ENCODE measurements at places on chromosomes 6 and 20. TPM values are rescaled to one million over a fixed set of nuclear protein-coding genes. Genes with fewer than 3 reads are reported as not detected.
A peak's percentile ranks its signal among the peaks of the same experiment; 100 is the strongest.

The CD24 gene
- 0.65 TPM for total RNA-seq

The C2 gene
- 1.6 TPM for total RNA-seq

The PAK5 gene
- not detected for total RNA-seq

The PTGIS gene
- total RNA-seq = 40.6 TPM

The CAP2 gene
- not detected for total RNA-seq

The LPA gene
- not detected for total RNA-seq

The GPX5 gene
- not detected for total RNA-seq

The RCAN2 gene
- total RNA-seq = 0.44 TPM

DNA sequence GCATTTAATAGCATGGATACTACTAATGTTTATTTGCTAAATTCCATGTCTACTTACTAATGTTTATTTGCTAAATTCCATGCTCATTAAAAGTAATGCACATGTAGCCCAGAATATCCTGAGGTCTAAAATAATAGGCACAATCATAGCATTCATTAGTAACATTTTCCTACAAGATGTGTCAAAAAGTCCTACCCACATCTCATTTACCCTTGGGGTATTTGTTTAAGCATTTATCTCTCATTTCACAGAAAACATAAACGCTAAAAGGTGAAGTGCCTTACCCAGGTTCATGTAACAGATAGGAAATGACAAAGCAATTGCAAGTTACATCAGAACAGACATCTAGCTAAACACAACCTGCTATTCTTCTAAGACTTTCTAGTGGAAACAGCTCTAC, 457.1 kb downstream of the HACE1 start:
- no peak for DNase-seq

DNA sequence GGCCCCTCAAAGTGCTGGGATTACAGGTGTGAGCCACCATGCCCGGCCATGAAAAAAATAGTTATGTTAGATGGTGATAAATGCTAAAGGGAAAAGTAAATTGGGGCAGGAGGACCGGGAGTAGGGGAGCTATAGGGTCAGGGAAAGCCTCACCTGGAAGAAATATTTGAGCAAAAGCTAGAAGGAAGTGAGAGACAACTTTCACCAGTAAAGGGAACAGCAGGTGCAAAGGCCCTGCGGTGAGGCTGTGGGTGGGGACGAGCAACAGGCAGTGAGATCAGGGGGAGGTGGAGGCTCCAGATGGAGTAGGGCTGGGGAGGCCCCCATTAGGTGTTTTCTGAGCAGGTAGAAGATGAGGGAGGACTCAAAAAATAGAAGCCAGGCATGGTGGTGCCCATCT, 16.0 kb downstream of the BCAS4 start:
- no peak for DNase-seq

DNA sequence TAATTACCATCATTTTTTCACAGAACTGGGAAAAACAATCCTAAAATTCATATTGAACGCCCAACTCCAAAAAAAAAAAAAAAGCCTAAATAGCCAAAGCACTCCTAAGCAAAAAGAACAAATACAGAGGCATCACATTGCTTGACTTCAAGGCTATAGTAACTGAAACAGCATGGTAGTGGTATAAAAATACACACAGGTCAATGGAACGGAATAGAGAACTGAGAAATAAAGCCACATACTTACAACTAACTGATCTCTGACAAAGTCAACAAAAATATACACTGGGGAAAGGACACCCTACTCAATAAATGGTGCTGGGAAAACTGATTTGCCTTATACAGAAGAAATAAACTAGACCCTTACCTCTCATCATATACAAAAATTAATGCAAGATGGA, 89.6 kb downstream of the MRAP2 start:
- DNase-seq = no peak

DNA sequence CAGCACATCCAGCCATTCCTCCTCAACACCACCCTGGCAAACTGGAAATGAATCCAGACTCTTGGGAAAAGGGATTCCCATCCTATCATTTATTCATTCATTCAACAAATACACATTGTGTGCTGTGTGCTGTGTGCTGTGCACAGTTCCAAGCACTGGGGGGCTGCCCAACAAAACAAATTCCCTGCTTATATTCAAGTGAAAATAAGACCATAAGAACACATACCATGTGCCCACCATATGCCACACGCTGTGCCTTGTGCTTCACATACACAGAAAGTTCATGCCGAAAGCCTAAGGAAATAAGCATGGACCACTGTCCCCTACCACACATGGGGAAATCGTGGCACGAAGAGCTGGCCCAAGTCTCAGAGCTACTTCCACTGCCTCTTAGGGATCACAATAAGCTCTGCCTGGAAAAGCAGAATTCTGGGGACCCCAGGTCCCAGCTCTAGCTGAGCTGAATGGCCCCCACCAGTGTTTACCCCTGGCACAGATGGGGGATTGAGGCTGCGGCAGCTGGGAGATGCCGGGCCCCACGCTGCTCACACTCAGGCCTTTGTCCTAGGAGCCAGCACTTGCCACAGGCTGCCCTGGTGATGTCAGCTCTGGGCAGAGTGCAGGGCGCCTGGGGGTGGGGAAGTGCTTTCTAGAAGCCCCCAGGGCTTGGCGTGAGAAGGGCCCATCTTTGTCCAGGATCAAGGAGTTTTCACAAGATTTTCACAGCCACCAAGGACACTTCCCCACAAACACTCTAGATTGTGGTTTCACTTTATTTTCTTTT, 99.6 kb downstream of the PREX1 start:
- DNase-seq = no peak

- DNase-seq = no peak
Observed at GRCh38 chr6:142334294-142334693, 32.5 kb downstream of the ADGRG6 start.

- DNase-seq = no peak
Observed at GRCh38 chr6:14265049-14266021, 147.8 kb downstream of the CD83 start.

- no peak for DNase-seq
Observed at GRCh38 chr6:49326347-49326746, 136.7 kb downstream of the MMUT start.

DNA sequence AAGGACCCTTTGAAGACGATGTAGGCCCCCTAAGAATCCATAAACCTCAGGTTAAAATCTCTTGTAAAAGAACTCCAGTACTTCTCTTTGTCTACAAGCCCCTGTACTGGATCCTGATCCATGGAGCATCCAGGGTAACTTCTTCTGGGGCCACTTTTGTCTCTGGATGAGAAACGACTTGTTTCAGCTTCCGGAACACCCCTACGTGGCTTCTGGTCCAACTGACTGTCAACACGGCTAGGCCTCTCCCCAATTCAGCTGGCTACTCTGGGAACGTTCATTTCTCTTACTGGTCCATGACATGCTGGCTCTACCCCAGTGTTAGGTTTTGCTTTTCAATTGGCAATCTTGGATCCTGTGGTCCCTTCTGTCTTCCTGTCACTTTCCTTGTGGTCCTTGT, 198.0 kb downstream of the BACH2 start:
- DNase-seq = no peak

- peak; percentile 65 for DNase-seq
Observed at GRCh38 chr6:29702519-29703103, 20.6 kb upstream of the HLA-F start.

GRCh38 chr20:24954151-24954550, 5.1 kb downstream of the CST7 start:
- DNase-seq = no peak

DNA sequence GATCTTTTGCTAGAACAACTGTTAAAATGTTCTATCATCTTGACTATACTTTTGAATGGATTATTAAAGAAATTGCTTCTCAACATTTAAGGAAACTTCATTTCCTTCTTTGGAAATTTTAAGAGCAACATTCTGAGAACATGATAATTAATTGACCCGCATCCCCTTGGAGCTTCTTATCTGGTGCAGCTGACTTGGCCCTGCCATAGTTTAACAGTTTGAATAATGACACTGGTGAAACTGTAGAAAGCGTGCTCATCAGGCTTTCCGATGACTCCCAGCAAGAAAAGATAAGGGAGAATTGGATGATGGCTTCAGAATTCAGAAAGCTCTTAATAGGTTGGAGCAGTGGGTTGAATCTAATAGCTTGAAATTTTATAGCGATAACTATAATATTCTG, 38.1 kb downstream of the SNX9 start:
- no peak for DNase-seq

- DNase-seq = no peak
Observed at GRCh38 chr6:3226042-3226441, 1.4 kb downstream of the TUBB2B start.

GRCh38 chr20:34717230-34718095, 13.3 kb downstream of the TP53INP2 start:
- DNase-seq = no peak

GRCh38 chr20:63223121-63223825, 7.3 kb upstream of the YTHDF1 start:
- DNase-seq = peak; percentile 19

DNA sequence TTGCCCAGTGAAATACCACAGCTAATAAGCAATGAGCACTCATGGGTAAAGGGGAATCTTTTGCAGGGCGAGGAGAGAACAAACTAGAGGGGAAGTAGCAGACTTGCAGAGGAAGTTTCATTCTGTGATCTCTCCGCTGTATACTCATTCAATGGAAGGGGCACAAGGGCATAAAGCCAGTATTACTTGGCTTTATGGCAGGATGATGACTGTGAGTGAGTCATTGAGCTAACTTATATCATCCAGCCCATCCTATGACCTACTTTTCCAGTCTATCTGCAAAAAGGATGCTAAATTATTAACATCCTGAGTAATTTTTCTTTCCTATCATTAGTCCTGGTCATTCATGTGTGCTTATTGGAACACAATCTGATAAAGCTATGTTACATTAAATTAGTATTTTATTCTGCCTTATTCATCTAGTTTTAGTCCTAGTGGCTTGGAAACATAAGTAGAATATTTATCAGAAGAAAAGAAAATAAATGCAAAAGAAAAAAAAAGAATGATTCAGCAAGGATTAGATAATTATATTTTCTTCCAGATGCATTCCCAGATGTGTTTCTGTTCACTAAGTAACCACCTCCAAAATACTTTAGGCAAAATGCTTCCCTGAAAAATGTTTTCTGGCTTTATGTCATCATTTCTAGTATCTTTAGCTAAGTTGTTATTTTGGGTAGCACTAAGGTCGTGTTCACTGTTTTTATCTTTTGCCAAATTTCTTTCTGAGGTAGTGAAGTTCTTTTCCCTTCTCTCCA, 471.7 kb downstream of the CDKAL1 start:
- DNase-seq = no peak
